ENCODE measurements at places on chromosomes 7 and 10.
A peak's percentile ranks its signal among the peaks of the same experiment; 100 is the strongest.

- no peak for DNase-seq
Measured at GRCh38 chr7:83976302-83976701, 218.3 kb downstream of the SEMA3A start.

DNA sequence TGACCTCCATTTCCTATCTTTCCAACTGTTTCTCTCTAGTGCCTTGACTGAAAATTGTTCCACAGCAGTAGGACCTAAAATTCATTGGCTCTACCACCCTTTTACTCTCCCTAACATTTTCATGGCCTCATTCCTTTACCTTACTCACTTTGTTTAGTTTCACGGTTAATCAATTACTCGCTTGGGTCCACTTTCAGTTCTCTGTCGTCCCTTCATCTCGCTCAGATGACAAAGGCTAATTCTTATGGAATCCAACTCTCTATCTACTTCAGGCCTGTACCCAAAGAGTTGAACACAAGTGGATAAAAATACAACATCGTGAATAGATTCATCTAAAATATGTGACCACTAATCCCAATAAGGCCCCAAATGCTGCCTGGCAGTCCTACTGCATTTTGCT is 85.9 kb upstream of the ADO start:
- DNase-seq, result no peak

DNA sequence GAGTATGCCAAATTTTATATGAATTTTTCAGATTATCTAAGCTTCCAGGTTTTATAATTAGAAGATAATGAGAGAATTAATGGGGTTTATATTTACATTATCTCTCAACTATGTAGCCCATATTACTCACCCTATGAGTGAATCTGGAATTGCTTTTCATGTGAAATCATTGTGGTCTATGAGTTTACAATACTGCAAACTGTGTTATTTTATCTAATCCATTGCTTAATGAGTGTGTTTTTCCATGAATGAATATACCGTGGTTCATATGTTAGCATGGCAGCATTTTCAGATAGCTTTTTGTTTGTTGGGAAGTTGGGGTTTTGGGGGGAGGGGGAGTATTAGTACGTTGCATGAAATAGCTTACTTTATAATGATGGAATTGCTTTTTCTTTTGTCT is 44.5 kb downstream of the FGFBP3 start:
- DNase-seq, result no peak

DNA sequence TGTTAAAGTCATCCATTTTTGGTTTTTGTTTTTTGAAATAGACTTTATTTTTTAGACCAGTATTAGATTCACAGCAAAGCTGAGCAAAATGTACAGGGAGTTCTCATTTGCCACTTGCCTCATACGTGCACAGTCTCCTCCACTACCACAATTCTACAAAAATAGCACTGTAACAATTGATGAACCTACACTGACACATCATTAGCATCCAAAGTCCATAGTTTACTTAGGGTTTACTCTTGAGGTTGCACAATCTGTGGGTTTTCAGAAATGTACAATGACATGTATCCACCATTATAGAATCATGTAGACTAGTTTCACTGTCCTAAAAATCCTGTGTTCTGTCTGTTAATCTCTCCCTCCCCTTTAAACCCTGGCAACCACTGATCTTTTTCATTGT is 125.8 kb upstream of the PDSS1 start:
- no peak for DNase-seq

DNA sequence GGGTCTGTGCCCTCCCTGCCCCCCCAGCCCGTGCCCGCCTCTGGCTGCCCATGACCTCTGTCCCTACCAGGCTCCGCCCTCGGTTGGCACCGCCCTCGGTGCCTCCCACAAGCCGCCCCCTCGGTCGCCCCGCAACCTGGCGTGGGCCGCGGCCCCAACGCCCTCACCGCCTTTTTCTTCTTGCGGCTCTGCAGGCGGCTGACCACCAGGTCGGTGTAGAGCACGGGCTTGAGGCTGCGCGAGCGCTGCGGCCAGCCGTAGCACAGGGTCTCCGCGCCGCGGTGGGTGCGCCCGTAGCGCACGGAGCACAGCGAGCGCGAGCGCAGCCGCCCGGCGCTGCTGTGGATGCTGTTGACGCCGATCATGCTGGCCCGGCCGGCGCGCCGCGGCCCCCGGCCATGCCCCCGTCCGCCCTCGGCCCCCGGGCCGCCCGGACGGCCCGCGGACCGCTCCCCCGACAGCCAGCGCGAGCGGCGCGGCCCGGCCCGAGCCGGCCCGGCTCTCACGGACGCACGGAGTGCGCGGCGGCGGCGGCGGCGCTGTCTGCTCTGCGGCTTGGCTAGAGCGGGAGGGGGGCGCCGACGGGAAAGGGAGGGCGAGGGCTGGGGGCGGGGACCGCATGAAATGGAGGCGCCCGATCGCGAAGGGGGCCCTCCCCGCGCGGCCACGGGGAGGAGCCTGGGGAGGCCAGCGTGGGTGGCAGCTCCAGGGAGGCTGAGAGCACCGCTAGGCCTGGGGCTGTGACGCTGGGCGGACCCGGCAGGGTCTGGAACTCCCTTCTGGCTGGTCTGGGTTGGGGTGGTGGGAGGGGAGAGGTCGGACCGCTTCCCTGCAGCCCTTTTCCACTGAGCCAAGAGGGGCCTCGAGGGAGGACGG is 9.6 kb downstream of the PSD start:
- DNase-seq, result peak; percentile 82

DNA sequence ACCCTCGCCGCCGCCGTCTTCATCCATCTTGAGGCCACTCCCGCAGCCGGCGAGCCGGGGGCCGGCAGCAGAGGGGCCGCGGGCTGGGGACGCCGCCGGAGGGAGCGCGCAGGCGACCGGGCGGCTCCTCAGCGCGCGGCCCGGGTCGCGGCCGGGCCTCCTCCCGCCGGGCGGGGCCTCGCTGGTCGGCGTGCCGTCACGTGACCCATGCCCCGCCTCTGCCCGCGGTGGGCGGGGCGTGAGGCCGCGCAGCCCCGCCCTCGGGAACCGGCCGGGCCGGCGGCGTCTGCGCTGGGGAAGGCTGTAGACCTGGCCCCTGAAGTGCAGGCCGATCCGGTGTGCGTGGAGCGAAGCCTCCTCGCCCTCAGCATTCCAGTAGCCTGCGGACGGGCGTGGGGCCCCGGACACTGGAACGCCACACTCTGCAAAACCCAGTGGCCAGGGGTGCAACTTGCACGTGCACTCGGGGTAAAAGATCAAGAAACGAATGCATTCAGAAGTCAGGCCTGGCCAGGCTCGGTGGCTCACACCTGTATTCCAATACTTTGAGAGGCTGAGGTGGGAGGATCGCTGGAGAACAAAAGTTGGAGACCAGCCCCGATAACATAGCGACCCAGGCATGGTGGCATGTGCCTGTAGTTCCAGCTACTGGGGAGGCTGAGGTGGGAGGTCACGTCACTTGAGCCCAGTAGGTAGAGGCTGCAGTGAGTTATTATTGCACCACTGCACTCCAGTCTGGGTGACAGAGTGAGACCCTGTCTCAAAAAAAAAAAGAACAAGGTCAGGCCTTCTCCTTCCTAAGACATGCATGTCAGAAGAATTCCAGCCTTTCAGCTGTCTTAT is at the start of gene CYTH3:
CYTH3 (minus strand) TSS at position 144 of the 843 bp plus-strand sequence; CDS start at position 27, 117 bp downstream.
- DNase-seq, result peak; percentile 96

DNA sequence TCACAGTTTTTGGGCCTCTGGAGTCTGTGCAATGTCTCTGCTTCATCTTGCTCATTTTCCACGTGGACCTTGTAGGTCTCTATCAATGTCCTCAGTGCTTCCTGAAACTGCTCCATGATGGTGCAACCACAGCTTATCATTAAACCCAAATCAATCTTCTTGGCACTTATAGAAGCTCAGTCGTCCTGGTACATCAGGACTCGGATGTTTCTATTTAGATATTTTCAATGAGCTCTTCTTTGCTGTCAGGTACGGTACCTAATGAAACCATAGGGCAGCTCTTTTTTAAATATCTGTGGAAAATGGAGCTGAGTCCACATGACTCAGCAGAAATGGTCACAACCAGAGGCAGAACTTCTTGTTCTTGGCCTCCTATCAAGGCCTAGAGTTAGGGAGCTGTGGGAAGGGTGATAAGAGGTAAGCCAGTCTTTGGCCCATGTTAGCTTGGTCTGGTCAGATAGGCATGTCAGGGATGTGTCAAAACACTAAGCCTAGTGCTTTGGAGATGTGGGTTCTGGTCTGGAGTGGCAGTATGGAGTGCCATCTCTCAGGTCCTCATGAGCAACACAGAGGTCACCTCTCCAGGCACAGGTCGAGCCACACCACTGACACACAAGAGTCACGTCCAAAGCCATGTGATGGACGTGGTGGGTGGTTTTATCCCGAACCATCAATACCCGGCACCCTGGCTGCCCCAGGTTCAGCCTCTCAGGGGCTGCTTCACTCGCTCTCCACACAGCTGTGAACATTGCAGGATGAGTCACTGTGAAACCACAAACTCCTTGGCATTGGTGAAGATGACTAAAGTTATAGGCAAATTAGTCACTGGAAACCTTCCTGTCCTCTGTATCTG is 87.0 kb downstream of the TBXAS1 start:
- no peak for DNase-seq

- no peak for DNase-seq
Measured at GRCh38 chr7:55523366-55523765, 48.9 kb downstream of the VOPP1 start.

- DNase-seq, result peak; percentile 73
Measured at GRCh38 chr10:132838346-132838970, 52.5 kb upstream of the NKX6-2 start.
